ENCODE measurements at places on chromosomes 13 and 19.

DNA sequence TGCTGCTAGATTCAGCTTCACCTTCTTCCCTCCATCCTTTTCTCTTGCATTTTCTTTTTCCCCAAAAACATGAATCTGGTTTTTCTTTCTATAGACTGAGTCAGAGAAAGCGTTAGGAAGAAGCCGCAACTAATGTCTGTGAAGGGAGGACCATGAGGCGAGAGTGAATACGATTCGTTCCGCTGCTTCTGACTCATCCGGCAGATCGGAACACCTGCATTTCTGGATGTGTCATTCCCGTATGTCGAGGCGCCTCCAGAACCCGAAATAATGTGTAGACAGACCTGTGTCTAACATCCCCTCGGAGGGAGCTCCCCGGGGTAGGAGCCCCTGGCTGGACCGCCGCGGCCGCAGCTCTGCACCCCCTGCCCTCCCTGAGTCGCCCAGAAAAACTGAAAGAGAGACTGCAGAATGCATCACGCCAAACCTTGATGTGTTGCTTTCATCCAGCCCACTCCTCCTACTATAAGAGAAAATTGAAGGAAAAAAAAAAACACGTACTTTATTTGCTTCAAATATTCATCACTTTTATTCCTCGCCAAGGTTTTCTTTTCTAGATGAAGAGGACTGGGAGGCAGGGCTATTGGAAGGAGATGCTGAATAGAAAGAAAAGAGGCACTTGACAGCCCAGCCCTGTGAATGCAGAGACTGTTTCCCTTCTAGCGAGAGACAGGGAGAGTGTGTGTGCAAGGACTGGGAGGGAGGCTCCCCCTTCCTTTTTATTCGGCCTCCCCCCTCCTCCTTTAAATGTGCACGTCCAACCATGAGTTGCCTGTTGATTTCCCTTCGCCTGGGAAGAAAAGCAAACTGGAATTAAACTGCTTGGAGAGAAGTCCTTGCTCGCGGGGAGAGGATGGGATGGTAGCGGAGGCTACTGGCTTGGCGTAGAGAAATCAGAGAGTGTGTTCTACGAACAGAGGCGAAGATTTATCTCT, 616 bp upstream of the PCDH17 start:
- DNase-seq: no peak

- no peak for DNase-seq
Measured at GRCh38 chr13:31896427-31896826, 135.1 kb upstream of the FRY start.

- no peak for DNase-seq
Measured at GRCh38 chr13:71871844-71872243, 4.8 kb upstream of the DACH1 start.

DNA sequence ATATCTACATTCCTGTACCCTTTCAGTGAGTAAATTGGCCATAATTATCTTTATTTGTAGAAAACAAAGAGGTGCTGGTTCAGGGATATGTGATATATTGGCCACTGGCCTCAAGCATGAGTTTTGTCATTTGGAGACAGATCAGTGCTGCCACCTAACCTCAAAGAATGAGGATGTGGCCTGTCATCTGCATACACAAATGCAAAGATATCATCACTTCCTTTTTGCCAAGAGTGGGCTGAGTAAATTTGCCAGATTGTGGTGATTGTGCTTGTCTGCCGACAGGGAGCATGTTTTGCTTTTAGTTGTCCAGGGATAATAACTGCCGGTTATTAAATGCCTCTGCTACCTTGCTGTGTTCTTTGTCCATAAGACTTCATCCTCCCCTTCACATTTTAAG, 44.2 kb downstream of the WASF3 start:
- DNase-seq: no peak

DNA sequence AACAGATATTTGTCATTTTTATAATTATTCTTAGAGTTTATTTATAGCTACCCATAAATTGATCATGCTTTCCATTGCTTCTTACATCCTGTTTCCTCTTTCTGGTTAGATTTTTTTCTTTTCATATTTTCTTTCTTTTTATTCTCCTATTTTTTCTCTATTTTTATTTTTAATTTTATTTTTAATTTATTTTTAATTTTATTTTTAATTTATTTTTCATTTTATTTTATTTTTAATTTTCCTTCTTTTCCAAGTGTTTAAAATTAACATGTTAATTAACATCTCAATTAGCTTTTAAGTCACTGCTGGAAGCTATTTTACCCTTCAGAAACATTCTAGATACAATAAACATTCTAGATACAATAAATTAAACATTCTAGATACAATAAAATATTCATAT, 269.6 kb downstream of the B3GLCT start:
- no peak for DNase-seq

DNA sequence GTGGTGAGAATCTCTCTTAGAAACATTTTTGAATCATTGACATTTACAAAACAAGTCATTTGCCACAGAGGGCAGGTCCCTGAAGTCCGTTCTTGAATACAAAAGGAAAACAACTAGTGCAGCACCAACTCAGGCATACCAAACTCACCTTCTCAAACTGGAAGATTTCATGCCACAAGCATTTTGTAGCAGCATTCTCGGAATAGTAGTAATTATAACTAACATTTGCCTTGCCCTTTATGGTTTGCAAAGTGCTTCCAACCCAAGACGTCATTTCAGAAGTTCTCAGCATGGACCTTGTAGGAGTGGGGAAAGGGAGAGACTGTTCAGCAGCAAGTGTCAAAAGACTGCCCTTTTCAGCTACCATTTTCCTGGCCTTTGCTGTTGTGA, 344.6 kb downstream of the RFC3 start:
- no peak for DNase-seq

DNA sequence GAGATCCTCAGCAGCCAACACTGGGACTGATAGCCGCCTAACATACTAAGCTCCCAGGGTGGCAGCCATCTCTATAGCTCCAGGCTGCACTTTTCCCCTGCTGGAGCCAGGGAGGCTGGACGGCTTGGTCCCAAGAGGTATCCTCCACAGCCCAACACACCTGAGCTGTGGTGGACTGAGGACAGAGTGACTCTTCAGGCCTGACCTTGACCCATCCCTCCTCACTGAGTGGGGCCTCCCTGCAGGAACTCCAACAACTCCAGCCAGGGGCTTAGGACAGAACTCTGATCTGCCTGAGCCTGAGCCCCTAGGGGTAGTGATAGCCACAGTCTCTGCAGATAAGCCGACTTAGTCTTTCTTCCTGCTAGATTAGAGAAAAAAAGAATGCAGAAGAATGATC, 958.1 kb upstream of the PRR20A start:
- DNase-seq: no peak

DNA sequence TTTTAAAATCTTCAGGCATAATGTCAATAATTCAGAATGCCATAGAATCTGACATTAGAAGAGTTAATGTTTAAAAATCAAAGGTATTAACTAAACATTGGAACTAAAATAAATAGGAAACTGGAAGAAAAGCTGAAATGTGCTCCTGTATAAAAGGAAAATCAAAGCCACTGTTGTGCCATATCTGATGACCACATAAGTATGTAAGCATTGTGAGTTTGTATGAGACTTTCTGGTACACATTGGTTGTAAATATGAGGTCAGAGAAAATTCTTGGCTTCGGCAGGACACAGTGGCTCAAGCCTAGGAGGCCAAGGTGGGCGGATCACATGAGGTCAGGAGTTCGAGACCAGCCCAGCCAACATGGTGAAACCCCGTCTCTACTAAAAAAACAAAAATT, 48.3 kb upstream of the INTS6 start:
- no peak for DNase-seq

GRCh38 chr13:103931331-103931845, 865.2 kb upstream of the SLC10A2 start:
- DNase-seq: no peak

- DNase-seq: no peak
Measured at GRCh38 chr13:102707467-102707866, 12.6 kb upstream of the METTL21C start.

DNA sequence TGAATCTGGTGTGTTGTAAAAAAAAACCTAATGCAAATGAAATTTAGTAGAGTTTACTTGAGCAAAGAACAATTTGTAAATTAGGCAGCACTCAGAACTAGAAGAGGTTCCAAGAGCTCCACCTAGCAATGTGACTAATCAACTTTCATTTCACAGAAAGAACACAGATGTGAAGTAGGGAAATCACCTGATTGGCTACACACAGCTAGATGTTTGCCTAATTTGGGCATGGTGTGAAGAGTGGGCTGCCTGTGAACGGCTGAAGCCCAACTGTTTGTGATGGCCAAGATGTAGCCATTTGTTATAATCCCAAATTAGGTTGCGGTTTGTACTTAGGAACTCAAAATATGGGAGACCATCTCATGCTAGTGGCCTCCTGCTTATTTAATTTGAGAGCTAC, 724.4 kb upstream of the SLITRK5 start:
- no peak for DNase-seq

DNA sequence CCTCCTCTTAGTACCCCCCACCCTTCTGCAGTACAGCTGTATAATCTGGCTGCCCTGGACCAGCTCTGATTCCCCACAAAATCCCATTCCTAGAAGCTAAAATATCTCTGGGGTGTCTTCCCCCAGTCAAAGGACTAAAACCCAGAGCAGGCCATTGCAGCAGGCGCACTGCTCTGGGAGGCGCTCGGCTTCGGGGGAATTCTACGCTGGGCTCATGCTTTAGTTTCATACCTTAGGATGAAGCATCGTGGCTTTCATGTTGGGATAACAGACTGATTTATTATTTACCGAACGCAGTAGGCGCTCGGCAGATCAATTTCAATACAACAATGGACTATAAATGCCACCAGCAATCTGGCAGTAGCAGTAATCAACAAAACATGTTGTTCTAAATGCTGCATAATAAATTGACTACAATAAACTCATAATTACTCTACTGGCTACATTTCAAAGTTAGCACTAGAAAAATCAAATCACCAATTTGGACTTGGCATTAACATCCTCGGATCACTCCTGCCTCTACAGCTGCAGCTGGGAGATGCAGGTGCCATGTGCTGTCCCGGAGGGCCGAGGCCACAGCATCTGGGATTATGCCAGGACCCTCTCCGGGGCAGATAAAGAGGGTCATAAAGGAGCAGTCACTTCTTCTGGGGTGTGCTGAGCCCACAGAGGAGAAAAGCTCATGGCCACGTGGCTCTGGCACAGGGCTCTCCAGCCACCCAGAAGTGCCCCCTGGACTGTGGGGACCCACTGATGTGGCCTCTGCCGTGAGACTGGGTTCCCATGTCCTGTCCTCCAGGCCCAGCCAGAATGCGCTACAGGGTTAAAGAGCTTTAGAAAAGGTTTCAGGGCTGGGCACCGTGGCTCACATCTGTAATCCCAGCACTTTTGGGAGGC, 35.3 kb downstream of the CEBPG start:
- no peak for DNase-seq

GRCh38 chr19:29013325-29013724, 199.6 kb downstream of the UQCRFS1 start:
- DNase-seq: no peak

- no peak for DNase-seq
Measured at GRCh38 chr19:51727349-51727880, 3.6 kb upstream of the HAS1 start.

DNA sequence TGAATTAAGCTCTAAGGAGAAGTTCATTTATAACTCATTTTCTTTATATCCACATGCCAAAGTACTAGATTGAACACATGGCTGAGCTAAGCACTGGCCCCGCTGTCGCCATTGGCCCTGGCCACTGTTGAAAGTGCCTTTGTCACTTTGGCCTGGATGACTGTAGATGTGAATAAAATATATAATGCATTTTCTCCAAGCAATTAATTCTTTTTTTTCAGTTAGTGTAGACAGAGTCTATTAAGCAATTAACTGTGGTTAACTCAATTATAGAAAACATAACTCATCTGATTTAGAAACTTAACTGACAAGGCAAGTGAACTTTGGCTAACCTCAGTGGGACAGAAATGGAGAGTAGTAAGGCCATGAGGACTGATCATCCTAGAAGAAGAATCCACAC, 965.6 kb downstream of the EFNB2 start:
- DNase-seq: no peak

- no peak for DNase-seq
Measured at GRCh38 chr13:93925990-93926389, 553.5 kb downstream of the DCT start.

DNA sequence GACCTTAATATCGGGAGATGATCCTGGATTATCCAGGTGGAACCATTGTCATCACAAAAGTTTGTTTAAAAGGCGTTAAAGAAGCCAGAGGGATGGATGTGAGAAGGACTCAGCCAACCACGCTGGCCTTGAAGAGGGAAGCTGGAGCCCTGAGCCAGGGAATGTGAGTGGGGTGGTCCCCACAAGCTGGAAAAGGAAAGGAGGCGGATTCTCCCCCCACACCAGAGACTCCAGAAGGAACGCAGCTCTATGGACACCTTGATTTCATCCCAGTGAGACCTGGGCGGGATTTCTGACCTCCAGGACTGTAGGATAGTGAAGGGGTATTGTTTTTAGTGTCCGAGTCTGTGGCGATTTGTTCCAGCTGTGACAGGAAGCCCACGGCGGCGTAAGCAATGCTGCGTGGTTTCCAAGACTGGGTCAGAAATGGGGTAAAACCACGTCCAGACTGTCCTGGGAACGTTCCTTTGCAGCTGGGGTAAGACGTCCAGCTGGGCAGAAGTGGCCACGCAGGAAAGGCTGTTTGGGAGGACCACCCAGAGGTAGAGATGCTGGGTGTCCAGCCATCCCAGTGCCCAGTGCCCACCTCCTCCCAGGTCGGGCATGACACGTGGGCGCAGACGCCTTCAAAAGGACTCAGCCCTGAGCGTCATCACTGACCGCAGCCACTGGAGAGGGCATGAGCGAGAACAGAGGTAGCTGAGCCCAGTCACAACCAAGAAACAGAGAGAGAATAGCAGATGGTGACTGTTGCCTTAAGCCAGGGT, 125.4 kb upstream of the USP29 start:
- DNase-seq: no peak

DNA sequence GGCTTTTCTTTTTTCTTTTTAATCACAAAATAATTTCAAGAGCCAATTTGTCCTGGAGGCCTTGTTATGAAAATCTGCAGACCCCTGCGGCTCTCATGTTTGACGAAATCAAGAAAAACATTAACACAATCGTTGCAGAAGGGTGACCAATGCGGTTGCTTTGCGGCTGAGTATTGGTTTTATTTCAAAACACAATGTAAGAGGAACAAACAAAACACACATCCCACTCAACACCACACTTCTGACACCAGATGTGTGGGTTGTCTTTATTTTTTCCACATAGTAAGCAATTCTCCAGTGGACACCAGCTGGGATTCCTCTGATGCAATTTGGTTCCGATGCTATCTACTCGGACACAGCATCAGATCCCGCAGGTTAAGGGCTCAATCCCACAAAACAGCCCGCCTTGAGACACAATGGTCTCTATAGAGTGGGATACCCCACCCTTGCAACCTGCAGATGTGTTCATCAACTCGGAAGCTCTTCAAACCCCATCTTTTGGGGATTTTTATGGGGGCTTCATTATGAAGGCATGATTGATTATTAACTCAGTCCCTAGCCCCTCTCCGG, 21.9 kb upstream of the CCDC124 start:
- no peak for DNase-seq

DNA sequence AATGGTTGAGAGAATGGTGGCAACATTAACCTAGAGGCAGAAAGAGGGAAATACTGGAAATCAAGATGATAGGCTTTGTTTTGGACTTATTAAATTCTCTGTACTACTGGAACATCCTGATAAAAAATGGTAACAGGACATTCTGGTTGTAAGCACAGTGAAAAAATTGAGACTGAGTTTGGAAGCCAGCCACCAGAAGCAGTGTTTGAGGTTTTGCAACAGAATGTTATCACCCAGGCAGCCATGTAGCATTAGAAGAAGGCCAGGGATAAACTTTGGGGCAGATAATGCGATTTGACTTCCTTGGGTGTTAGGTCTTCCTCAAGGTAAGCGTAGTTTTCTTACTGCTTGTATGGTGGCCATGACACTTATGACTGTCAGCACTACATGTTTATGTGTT, 307.4 kb downstream of the ATP8A2 start:
- no peak for DNase-seq
